Stimulated activated CD8-positive, alpha-beta memory T cell treated with anti-CD3 and anti-CD28 coated beads, Interleukin-4, amount 100 ng/mL, for 4 hours (primary cell): ENCODE measurements at places on chromosomes 5 and 9.

DNA sequence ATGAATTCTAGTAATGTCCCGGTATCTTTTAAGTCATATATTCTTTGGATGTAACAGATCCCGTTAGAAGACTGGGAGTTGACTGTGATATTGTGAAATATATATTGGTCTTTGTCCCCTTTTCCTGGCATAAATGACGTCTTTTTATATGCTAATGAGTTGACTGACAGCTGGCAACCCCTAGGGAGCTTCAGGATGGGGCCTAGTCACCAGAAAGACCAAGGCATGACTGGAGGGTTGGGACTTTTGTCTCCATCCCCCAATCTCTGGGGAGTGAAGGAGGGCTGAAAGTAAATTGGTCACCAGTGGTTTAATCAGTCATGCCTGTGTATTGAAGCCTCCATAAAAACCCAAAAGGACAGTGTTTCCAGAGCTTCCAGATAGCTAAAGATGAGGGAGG, 241.6 kb downstream of the PJA2 start:
- no peak for DNase-seq

DNA sequence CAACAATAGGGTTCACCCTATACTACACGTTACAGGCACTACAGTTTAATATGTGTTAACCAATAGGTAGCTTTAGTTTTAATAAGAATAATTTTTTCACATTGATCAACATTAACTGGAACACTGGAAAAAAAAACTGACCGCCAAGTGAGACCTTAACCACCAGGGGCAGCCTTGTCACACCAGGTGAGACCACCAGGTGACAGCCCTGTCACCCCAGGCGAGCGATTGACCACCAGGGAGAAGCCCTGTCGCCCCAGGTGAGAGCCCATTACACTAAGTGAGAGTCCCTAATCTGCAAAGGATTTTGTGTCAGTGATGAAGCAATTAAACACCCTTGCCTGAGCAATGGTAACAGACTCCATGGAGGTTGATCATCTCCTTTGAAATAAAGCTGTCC, 75.4 kb upstream of the SYK start:
- no peak for DNase-seq

DNA sequence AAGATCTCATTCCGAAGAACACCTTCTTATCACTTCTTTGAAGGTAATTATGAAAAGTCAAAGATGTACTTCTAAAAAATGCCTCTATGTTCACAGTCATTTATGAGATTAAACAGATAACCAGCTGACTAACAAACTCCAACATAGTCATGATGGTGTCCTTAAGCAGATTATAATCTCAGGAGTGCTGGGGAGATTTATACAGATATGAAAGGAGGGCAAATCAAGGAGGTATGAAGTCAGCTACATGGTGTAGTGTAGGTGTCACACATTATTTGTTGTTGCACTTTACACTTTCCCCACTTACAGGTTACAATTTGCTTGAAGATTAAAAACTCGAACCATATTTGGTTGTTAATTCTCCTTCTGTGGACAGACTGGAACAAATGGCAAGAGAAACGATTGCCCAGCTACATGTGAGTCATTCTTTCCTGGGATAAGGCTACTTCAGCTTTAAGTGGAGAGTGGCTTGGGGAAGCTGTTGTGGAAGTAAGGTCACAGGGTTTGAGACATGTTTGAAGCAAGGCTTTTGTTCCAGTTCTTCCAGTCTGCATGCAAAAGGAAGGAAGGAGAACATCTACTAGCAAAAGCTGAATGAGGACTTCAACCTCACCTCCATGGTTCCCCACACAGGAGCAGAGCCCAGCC, 320.1 kb downstream of the ADGRV1 start:
- DNase-seq, result no peak

DNA sequence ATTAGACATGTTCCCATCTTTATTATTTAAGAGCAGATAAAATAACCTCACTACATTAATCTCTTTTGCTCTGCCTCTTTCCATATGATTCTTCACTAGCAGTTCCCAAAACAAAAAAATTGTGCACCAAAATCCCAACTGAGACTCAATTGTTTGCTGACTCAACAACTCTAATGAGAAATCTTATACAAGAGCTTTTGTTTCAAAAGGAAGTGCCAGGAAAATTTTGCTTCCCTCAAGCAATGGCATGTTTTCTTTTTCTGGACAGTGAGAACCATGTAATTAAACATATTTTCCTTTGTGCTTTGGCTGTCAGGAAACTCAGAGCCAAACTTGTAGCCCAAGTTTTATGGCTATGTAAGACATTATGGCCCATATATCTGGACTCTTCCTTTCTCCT, 62.0 kb downstream of the TMC1 start:
- DNase-seq, result no peak

DNA sequence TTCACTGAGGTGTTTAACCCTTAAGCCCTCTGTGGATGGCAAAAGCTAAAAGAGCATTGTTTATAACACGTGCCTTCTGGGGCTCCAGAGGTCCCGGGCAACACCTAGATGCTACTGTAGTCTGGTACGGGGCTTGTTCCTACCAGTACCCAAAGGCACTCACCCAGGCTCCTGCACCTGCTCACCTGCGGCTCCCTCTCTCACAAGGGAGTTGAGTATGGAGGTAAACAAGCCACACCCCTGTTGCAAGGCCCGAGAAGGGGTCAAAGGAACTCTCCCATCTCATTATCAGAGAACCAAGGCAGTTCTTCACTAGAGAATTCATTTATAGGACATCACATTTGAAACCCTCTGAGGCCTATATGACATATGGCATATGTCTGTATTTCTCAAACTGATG, 53.4 kb upstream of the IL6ST start:
- no peak for DNase-seq

DNA sequence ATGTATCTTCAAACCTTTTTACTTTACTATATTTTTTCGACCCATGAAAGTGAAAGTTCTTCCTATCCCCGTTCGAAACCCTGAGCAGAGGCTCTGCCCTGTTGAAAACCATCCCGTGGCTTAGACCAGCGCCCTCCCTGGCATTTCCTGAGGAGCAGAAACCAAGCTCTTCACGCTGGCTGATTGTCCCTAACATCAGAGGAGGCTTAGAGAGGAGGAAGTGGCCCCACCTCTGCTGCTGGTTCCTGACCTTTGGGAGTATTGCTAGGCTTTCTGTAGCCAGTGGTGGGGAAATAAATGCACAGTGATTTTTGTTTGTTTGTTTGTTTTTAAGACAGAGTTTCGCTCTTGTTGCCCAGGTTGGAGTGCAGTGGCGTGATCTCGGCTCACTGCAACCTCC, 4.2 kb upstream of the PTGES start:
- no peak for DNase-seq

GRCh38 chr5:72152545-72152944, 45.3 kb downstream of the MAP1B start:
- no peak for DNase-seq

DNA sequence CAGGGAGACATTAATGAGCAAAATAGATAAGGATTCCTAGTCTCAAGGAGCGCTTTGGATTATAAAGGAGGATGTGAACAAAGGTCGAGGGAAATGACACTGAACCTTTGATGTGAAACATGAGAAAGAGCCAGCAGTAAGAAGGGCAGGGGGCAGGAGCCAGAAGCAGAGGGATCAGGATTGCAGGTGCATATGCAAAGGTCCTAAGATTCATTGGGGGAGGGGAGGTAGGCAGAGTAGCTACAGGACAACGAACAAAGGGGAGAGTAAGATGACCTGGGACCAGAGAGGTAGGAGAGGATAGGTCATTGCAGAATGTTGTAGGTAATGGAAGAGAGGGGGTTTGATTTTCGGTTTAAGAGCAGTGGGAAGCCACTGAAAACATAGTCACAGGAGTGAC, 129.2 kb upstream of the TRPM3 start:
- no peak for DNase-seq

GRCh38 chr9:114386886-114387679, 699 bp downstream of the AKNA start:
- no peak for DNase-seq

GRCh38 chr9:98302938-98303632, 47.6 kb upstream of the TBC1D2 start:
- DNase-seq, result no peak

DNA sequence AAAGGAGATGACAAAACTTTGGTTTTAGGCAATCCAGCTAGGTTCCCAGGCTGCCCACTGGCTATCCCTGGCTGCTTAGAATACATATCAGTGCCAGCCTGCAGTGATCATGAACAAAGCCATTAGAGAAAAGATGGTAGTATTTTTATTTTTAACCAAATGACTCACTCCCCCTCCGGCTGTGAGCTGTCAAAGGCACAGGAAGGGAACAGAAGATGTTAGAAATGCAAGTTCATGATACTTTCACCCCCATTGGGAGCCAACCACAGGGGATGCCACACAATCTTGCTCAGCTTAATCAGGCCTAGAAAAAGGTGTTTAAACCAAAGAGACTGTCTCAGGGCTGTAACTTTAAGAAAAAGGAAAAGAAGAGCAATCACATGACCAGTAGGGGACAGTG, 70.3 kb upstream of the ASTN2 start:
- no peak for DNase-seq

- DNase-seq, result no peak
These were observed 4.2 kb upstream of the NRARP start for GRCh38 chr9:137306066-137306849.

DNA sequence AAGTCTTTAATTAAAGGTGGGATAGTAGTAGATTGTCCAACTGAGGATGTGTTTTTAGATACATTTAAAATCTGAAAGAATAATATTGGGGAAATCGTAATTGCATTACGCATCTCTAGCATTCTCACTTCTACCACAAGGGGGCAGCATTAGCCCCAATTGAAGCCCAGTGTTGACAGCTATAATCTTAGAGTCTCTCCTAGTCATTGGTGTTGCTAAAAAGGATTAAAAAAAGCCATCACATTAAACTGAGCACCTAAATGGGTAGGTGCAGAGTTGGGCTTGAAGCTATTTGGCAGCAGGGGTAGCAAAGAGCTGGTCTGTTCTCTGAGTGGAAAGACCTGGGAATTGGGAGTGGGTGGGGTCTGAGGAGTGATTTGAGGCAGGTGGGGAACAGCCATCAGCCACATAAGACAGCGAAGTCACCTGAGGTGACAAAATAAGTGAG, 177.2 kb downstream of the OSTF1 start:
- DNase-seq, result no peak
